Mammary epithelial cell (primary cell): ENCODE measurements at places on chromosomes 13 and 19.

DNA sequence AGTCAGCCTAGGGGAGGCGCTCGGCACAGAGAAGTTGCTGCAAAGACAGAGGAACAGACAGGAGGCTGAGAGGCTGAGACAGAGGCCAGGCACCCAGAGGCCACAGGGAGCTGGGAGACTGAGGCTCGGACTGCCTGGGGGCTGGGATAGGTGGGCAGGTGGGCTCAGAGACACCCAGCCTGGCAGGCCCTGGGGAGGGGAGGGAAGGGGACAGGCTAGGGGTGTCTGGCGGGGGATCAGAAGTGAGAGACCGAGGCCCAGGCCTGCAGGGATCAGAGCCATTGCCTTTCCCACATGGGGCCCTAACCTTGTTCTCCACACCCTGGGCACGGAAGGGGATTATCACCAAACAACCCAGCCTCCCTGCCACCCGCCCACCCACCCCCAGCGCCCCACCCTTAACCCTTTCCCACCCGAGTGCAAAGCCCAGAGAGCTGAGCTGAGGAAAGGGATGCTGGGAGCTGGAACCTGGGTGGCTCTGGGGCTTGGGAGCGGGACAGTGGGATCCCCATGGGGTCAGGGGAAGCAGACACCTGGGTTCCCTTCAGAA is 1.3 kb downstream of the NTN5 start:
- no peak for DNase-seq

DNA sequence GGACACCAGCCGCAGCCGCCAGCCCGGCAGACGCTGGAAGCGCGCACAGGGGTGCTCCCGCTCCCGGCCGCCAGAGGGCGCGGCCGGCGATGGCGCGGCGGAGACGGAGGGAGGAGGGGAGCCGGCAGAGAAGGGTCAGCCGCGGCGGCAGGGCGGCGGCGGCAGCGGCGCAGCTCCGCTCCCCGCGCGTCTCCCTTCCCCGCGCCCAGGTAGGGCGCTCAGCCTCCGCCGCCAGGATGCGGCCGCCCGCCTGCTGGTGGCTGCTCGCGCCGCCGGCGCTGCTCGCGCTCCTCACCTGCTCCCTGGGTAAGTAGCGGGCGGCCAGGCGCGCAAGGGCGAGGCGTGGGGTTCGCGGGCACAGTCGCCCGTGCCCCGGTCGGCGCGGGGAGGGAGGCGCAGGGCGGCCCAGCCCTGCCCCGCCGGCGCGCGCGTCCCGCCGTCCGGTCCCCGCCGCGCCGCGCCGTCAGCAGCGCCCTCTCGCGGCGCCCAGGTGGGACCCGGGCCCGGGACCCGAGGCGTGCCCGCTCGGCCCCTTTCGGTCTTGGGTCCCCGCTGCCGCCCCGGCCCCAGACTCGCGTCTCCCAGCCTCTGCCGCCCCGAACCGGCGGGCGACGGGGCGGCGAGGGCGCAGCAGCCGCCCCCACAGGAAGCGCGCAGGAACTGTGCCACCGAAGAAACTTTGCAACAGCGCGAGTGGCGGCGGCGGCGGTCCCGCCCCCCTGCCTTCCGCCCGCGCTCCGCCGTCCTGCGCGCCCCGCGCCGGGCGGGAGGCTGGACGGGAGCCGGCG is at the start of gene B3GLCT:
B3GLCT (plus strand) TSS at position 127 of the 788 bp plus-strand sequence; CDS start at position 237, 110 bp downstream.
- peak; percentile 78 for DNase-seq

- no peak for DNase-seq
Measured at GRCh38 chr19:18107235-18107634, 9.7 kb downstream of the MAST3 start.

GRCh38 chr19:41350735-41351338 is 2.9 kb downstream of the TGFB1 start:
- no peak for DNase-seq

DNA sequence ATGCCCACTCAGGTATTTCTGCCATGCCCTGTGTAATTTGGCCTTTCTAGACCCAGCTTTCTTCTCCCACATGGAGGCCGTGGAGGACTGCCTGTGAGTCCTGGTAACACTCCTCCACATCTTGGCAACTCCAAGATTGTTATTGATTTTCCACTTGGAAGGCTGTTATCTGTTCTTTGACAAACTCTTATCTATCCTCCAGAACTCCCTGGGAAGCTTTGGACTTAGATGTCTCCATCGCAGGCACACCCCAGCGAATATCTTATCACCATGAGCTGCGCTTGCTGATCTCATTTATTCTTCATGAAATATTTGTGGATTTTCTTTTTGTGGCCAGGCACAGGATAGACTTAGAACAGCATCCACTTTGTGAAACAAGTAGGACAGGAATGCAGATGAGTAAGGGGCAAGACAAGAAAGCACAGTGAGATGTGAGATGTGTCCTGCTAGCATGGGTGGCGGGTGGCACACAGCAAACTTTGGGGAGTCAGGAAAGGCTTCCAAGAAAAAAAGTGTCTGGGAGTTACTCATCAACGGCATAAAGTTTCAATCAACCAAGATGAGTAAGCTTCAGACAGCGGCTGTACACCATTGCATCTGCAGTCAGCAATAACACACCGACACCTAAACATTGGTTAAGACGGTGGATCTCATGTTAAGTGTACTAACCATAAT is 84.5 kb upstream of the IRS2 start:
- DNase-seq: no peak

DNA sequence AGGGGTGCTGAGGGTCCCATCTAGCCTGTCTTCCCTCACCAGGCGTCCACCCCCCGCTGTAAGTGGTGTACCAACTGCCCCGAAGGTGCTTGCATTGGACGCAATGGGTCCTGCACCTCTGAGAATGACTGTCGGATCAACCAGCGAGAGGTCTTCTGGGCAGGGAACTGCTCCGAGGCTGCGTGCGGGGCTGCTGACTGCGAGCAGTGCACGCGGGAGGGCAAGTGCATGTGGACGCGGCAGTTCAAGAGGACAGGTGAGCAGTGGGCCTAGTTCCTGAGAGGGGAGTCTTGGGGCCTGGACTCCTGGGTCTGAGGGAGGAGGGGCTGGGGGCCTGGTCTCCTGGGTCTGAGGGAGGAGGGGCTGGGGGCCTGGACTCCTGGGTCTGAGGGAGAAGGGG is 27.8 kb downstream of the CNFN start:
- DNase-seq: no peak

GRCh38 chr19:48617146-48617937 is 1.6 kb downstream of the RPL18 start:
- no peak for DNase-seq

DNA sequence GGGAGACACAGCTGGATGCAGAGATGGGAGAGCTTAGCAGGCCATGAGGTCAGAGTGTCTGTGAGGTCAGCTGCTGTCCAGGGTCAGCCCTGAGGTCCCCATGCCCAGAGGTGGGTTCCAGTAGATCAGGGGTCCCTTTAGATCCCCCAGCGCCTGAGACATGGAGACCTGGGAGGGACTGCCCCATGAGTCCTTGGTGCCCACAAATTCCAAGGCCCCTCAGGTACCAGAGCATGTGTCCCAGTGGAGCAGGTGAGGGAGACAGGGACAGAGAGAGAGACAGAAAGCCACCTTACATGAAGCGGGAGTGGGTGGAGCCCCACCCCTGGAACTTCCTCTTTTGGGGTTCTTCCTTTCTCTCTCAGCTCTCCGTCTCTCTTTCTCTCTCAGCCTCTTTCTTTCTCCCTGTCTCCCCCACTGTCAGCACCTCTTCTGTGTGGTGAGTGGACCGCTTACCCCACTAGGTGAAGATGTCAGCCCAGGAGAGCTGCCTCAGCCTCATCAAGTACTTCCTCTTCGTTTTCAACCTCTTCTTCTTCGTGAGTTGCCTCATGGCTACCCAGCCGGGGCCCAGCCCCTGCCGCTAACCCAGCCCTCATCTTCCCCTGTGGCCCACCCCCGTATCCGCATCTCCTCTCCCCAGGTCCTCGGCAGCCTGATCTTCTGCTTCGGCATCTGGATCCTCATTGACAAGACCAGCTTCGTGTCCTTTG is at the start of gene CD37:
CD37 (plus strand) TSS at position 336 of the 713 bp plus-strand sequence; CDS start at position 471, 135 bp downstream.
- DNase-seq: no peak

DNA sequence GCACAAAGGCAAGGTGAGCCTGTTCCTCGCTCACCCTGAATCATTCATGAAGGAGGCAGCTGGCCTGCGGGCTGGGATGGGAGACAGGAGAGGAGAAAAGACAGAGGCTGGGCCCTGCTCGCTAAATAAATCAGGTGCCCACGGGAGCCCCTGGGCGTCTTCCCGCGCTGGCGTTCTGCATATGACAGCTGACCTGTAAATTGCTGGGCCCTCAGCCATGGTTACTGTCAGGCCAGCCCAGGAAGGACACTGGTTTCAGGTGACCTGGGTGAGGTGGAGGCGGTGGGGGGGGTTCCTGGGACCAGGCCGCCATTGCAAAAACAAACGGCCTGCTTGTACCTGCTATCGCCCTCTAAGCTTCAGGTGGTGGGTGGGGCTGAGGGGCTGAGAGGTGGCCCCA is 3.4 kb upstream of the PTBP1 start:
- DNase-seq: no peak

- DNase-seq: peak; percentile 95
Measured at GRCh38 chr19:37983916-37984315, 76.9 kb downstream of the SIPA1L3 start.

DNA sequence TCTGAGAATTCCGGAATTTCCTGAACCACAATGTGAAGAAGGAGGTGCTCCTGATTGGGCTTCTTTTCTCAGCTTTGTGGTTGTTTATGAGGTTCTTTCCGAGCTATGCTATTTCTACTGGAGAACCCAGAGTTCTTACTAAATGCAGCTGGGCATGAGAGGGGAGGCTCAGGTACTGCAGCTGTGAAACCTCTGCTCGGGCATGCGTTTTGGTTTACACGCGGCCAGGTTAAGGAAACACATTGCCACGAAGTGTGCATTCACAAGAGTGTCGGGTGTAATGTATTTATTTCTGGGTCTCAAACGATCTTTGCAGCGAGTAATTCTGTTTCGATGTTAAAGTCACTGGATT is 661 bp upstream of the MIR17HG start:
- peak; percentile 32 for DNase-seq

DNA sequence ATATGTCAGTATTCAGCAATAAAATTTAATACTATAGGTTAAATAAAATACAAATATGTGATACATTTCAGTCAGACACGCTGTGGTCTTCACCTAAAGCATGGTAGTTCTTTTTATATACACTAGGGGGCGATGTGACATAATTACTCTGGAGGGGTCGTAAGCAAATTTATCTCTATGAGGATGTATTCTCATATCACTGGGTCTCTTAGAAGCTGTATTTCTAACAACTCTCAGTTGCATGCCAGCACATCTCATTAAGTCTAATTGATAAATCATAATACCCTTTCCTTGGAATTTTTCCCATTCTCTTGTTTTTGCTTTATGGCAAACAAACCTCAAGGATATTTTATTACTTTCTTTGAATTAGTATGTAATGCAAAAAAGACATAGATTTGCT is 3.9 kb upstream of the PCDH17 start:
- no peak for DNase-seq

DNA sequence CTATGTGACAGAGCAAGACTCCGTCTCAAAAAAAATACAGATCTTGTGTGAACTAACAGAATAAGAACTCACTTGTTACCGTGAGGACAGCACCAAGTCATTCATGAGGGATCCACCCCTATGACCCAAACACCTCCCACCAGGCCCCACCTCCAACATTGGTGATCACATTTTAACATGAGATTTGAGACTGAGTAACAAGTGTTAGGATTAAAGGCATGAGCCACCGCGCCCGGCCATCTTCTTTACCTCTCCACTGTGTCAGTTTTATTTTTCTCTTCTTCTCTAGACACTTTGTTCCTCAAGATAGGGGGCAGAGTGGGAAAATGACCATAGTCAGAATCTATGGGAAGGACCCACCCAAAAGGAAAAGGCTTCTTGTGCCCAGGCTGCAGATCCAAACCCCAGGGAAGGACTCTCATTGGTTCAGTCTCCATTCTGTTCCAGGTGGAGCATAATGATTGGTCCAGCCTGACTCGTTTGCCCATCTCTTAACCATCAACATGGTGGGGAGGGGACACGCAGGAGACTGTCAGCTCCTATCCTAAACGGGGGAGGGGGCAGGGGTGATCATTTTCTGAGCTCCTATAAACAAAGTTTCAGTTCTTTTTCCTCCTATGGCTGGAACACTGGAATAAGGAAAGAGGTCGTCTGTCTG is 1.3 kb upstream of the CALM3 start:
- no peak for DNase-seq

DNA sequence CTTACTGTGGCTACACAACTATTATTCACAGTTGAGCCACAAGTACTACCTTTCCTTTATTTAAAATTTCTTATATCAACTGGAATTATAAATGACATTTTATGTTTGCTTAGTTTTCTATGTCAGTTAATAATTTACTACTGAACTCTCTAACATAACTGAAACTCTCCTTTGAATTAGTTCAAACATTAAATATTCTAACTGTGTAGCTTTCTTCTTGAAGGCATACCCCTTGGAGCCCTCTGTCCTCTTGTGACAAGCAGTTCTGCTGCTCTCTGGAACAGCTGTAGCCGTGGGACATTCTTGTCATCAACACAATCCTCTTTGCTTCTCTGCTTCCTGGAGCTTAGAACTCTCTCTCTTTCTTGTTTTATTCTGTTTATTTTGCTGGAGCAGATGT is 244.8 kb downstream of the NHLRC3 start:
- no peak for DNase-seq

DNA sequence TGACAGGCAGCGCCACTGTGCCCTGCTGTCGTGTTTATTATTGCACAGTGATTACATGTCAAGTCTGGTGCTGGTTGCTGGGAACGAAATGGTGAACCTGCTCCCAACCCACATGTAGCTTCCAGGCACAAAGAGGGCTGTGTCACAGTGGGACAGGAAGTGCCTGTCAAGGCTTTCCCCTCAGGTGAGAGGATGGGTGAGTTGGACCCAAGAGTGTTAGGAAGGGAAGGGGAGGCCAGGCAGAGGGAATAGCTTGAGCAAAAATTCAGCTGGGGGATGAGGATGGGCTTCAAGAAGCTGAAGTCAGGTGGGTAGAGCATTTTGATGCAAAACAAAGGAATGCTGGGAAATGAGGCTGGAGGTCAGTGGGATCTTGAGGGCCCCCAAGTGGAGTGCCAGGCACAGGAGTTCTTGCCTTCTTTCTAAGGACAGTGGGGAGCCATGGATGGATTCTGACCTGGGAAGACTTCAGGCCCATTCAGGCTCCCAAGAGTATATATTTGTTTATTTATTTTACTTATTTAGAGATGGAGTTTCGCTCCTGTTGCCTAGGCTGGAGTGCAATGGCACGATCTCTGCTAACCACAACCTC is 8.5 kb upstream of the QTRT1 start:
- DNase-seq: no peak

DNA sequence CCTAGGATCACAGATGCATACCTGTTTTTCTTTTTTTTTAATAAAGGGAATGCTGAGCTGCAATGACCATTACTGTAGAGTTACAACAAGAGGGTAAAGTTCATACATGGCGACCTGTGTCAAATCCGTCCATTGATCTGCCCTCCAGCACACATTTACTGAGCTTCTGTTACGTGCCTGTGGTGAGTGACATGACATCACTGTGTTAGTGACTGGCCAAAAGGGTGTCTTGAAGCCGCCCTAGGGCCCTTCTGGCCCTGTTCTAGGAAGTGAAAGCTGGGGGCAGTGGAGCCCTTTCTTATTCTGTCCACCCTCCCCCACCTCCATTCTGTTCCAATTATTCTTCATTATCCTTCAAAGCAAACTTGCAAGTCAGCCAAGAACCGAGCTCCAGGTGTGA is 66.3 kb downstream of the ZIC5 start:
- DNase-seq: no peak
